ENCODE measurements at places on chromosomes 3 and 15.

- no peak for DNase-seq
Measured at GRCh38 chr3:10653866-10654611, 148.7 kb upstream of the ATP2B2 start.

DNA sequence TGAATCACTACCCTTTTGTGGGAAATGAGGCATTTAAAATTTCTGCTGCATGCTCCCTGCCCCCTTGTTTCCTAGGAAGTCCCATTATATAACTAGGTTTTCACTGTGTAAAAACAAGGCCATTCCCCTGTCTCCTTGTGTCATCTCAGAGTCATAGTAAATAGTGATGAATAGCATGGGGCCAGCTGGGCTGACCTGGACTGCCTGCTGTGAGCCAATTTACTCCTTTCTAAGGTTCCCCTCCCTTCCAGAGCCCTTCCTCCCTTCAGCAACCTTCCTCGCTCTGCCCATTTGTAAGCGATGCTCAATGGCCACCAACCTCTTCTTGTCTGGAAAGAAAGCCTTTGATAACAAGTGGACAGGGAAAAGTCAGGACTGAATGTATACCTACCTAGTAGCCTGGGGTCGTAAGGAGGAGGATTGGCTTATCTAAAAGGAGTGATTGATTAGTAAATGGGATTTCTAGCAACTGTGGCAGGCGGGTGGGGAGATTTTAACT lies 11.7 kb downstream of the ITGA11 start:
- no peak for DNase-seq

DNA sequence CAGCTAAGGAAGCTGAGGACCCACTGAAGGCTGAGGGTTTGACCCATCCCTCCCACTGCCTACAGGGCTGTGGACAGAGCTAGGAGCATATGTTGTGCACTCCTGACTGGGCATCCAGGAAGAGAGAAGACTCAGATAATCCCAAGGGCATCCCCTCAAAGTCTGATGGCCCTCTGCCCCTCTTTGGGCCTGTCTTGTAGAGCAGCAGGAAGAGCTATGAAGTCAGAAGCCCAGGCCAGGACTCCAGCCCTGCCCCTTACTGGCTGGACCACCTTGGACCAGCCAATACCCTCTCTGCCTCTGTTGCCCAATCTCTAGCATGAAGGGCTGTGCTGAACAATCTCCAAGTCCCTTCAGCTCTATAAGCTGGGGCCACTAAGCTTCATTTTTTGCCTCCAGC lies 210.8 kb downstream of the RPLP1 start:
- DNase-seq = no peak

DNA sequence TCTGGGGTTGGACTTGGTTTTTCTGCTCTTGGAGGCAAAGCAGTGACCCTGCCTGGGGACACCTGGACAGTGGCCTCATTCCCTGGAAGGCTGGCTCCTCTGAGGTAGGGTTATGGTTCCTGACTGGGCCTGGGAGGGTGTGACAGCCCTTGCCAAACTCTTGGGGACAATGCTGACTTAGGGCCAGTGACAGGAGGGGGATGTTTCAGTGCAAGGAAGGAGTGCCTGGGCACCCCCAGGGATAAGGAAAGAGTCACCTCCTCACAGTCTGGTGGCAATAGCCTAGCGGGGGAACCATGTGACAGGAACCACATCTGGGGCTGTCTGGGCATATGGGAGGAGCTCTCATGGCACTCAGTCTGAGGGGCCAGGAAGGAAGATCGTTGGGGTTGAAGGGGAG lies 91.8 kb downstream of the ABHD5 start:
- no peak for DNase-seq

DNA sequence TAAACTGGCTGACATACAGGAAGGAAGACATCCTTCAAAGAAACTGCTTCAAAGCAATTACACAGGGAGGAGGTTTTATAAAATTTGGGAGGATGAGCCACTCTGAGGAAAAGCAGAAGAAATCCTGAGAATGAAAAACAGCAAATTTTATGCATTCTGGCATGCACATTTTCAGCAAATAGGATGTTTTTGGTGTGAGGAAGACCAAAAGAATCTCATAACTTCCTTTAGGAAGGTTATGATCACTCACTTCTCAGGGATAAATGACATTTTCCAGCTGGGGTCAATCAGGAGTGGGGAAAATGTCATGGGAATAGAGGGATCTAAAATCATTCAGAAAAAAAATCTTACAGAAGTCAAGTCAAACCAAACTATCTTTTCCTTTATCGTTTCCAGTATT lies 371.7 kb upstream of the CNTN6 start:
- no peak for DNase-seq

- no peak for DNase-seq
Measured at GRCh38 chr15:101362986-101363566, 68.0 kb upstream of the SNRPA1 start.

- no peak for DNase-seq
Measured at GRCh38 chr3:136291302-136291701, 41.2 kb downstream of the PCCB start.

DNA sequence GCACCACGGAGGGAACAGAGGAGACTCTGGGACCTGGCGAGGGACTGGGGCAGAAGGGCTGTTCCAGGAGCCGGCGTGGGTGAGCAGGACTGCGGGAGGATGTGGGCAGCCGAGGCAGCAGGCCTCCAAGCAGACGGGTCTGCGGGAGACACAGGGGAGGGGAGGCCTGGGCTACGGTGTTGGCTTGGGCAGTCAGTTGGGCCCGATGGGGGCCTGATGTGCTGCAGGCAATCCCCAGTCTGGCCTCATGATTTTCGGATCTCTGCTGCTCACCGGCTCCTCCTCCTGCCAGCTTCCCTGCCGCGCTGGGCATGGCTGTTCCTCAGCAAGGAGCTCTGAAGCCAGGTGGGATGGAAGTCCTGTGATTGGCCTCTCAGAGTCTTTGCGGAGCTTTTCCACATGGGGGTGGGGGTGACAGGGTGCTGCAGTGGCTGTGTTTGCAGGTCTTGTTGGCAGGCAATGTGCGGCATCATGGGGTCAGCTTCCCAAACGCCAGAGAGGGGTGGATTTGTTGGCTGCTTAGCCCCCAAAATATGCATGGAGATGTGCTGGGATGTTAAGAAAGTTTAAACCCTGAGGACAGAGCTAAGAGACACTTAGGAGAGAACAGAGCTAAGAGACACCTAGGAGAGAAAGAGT lies 19.3 kb downstream of the MINAR1 start:
- DNase-seq = no peak

Measured in choroid plexus epithelial cell (primary cell).